NCI-H1694 treated with DMSO at 0.1 percent for 48 hours (cell line): ENCODE measurements at places on chromosomes 3 and 15.
A peak's percentile ranks its signal among the peaks of the same experiment; 100 is the strongest.

DNA sequence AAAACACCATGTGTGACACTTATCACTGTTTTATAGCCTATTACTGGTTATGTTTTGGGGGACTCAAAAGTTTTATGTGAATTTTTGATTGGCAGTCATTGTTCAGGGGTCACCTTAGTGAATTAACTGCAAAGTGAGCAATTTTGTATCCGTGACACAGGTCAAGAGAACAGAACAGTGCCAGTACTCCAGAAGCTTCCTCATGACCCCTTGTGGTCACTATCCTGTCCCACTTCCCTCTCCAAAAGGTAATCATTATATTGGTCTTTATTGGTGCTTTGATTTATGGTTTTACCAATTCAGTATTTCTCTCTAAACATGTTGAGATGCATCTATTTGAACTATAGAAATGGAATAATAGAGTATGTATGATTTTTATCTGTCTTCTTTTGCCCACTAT lies 107.1 kb downstream of the STT3B start:
- no peak for DNase-seq

DNA sequence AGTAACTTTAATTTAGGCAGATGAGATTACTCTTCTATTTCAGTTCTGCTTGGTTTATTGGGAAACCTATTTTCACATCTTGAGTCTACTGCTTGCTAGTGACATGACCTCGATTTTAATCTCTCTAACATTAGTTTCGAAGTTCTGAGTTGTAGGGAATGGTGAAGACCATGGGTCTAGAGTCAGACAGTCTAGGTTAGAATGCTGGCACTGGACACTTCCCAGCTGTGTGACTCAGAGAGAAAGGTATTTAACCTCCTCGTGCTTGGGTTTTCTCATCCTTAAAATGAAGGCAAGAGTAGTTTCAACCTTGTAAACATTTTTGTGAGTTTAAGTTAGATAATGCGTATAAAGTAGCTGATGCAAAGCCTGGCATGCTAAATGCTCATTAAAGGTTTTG lies 422.1 kb downstream of the GRM7 start:
- no peak for DNase-seq

DNA sequence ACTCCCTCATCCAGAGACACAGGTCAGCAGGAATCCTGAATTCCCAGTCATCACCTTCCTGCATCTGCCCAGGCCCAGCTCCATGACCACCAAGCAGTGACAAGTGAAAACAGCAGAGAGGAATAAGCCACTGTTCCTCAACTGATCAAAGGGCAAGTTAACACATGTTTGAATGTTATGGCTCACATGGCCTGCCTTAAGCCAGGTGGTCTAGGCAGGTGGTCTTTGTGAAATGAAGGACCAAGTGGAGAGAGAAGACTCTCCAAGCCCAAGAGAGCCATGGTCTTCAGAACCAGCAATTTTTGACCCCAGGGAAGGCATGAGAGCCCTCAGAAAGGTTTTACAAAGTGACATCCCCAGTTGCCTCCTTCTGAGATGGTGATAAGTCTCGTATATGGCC lies 161.8 kb downstream of the EPHB1 start:
- no peak for DNase-seq

- no peak for DNase-seq
These were observed 17.5 kb upstream of the PLSCR1 start for GRCh38 chr3:146561879-146562278.

DNA sequence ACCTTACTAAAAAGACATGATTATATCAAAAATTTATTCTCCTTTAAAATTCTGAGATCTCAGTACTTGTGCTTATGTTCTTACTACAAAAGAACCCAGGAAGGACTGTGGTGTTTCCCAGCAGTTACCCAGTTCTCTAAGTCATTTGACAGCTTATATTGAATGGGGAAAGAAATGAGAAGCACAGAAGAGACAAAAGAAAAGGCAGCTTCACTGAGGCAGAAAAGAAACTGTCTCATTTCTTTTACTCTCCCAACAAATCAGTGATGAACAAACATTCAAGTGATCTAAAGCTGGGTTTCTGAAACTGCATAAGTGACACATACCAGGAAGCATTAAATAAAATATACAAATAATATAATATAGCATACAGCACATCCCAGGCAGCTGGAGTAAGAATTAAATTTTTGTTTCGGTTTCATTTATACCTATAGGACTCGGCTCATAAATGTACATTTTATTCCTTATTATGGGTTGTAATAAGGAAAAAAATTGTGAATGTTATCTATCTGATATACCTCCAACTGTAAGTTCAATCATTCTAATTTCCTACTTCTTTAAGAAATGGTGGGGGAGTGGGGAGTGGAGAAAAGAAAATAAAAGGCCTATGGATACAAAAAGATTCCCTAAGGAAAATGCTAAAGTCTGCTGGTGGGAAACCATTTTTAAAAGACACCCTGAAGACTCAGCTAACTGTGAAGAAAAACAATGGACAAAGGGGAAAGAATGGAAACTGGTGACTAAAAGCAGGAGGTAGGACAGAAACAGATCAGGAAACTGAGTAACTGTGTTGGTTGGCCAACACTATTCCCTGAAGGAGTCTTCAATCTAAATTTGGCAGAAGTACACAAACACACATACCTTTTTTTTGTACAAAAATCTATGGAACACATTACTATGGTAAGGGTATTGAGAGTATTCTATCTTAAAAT lies 156.8 kb downstream of the TBC1D5 start:
- no peak for DNase-seq

DNA sequence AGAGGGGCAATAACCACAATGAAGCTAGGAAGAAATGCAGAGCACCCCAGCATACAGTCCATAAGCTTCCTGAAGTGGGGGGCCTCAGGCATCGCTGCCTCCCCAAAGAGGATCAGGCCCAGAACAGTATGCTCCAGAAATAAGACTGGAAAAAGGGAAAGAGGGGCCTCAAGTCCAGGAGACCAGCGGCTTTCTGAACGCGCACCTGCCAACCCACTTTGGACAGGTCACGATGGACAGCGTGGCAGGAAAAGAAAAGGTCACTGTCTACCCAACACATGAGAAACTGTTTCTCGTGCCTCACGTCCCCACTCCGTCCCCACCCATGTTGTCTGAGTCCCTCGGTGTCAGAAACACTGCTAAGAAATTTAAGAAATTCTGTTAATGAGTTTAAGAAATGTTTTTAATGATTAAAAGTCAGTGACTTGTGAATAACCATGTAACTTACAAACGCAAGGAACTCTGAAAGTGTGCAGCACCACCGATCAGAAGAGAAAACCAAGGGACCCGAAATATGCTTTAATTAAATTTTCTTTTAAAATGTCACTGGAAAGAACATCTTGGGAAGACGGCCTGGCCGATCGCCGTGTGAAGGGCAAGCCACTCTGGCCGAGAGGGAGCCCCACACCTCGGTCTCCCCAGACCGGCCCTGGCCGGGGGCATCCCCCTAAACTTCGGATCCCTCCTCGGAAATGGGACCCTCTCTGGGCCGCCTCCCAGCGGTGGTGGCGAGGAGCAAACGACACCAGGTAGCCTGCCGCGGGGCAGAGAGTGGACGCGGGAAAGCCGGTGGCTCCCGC lies 1.7 kb upstream of the PPARG start:
- no peak for DNase-seq

GRCh38 chr3:155763870-155764463 lies 19.1 kb upstream of the PLCH1 start:
- DNase-seq: no peak

- peak; percentile 16 for DNase-seq
These were observed 32.0 kb downstream of the MUC20 start for GRCh38 chr3:195752546-195753331.

GRCh38 chr3:28711293-28711692 lies 362.7 kb upstream of the AZI2 start:
- DNase-seq: no peak

GRCh38 chr3:52322466-52322865 lies 6.3 kb downstream of the DNAH1 start:
- DNase-seq: no peak

- DNase-seq: no peak
These were observed 108.1 kb downstream of the PEAK1 start for GRCh38 chr15:77311618-77312398.
